IPS DF 6.9 (cell line): ENCODE measurements at places on chromosomes 3 and 15.
A peak's percentile ranks its signal among the peaks of the same experiment; 100 is the strongest.

- no peak for DNase-seq
Observed at GRCh38 chr3:102205647-102206046, 229.2 kb upstream of the ZPLD1 start.

- DNase-seq: no peak
Observed at GRCh38 chr15:95761501-95762165, 568.9 kb upstream of the NR2F2 start.

DNA sequence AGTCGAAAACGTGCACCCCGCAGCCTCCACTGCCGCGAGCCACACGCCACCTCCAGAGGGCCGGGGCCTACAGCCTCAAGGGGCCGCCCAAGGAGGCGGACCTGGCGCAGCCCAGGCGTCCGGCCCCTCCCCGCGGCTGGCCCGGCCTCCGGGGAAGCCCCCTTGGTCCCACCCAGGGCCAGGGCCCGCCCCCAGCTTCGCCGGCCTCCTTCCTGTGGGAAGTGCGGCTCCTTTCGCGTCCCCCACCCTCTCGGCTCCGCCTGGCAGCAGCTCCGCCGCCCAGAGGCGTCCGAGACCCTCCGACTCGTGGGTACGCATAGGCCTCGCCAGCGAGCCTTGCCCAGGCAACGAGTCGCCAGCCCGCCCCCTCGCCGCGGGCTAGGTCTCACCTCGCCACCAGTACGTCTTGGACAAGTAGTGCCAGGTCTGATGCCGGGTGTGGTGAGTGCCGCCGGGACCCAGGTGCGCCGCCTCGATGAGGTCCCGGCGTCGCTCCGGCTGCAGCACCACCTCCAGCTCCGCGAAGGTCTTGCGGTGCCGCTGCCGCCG lies 642 bp downstream of the ZBTB11 start:
- DNase-seq: peak; percentile 72

- DNase-seq: no peak
Observed at GRCh38 chr3:40841131-40841530, 316.4 kb downstream of the ZNF621 start.

GRCh38 chr15:88603885-88604284 lies 17.3 kb upstream of the AEN start:
- no peak for DNase-seq

DNA sequence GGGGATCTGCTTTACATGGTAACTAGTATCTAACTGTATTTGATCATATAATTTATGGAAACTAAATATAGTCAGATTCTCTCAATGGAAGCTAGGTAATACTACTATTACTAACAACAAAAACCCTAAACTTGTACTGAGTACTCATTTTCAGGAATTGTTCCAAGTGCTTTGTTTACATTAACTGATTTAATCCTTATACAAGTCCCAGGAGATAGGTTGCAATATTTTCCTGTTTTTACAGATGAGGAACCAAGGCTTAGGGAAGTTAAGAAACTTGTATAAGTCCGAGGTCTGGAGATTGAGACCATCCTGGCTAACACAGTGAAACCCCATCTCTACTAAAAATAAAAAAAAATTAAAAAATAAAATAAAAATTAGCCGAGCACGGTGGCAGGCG lies 7.5 kb upstream of the MTHFS start:
- no peak for DNase-seq

DNA sequence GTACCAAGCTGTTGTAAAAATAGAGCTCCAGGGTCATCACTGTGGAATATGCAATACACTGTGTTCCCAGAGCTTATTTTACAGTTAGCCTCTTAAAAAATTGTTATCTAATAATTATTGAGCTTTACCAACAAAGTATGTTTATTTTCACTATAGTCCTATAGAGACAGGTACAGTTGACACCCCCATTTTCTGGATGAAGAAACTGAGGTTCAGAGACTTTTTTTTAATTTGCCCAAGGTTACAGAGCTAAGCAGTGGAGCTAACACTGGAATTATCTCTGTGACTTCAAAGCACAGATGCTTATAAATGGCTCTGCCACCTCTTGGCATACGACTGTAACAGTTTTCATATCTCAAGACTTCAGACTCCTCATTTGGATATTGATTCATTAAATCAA lies 126.4 kb downstream of the FEZF2 start:
- DNase-seq: no peak

GRCh38 chr3:185280572-185281365 lies 26.9 kb upstream of the EHHADH start:
- DNase-seq: peak; percentile 20

GRCh38 chr3:149536429-149536828 lies 61.9 kb downstream of the TM4SF4 start:
- DNase-seq: peak; percentile 18

- no peak for DNase-seq
Observed at GRCh38 chr3:8317661-8318649, 183.7 kb upstream of the LMCD1 start.

- no peak for DNase-seq
Observed at GRCh38 chr3:154061001-154061370, 60.2 kb upstream of the ARHGEF26 start.

DNA sequence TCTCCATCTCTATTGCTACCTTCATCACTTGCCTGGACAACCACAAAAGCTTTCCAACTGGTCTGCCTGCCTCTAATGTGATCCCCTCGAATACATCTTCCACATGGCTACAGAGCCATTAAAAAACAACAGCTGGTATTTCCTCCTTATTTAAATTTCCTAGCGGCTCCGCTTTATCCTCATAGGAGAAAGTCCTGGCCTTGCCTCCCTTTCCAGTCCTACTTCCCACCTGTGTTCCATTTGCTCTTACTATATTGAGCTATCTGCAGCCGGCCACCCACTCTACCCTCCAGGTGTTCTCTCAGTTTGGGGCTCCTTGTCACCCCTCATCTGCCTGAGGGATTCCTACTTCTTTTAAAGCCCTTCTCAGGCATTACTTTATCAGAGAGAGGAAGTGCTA lies 49.7 kb upstream of the TSPAN3 start:
- DNase-seq: no peak

DNA sequence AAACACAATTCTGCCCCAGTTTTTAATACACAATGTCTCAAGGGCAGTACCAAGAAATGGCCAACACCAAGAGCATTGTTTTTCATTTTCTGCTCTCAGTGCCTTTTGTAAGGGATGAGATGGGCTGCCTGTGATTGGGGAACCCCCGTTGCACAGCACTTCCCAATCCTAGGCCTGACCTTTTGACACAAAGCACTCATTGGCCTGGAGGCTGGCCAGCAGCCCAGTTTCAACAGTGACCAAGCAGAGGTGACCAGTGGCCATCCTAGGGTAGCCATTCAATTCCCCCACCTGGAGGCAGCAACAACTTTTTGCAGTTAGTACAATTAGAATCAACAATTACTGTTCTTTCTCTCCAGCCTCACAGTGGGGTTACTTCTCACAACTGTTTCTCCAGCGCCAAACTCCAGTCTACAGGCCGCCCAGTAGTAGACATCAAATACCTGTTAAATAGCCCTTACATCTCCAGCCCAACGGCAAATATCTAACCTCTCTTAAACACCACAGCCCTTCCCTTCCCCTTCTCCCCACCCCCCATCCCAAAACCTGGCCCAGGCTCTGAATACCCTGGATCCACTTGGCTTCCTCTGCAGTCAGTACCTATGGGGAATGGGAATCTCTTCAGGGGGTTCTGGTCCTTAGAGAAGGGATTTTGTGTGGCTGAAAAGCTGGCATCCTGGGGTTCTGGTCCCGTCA lies 8.9 kb upstream of the LRRC2 start:
- DNase-seq: no peak
